SK-N-SH treated with all-trans-retinoic acid at 6 μM for 48 hours (cell line): ENCODE measurements at places on chromosomes 6 and 20.

DNA sequence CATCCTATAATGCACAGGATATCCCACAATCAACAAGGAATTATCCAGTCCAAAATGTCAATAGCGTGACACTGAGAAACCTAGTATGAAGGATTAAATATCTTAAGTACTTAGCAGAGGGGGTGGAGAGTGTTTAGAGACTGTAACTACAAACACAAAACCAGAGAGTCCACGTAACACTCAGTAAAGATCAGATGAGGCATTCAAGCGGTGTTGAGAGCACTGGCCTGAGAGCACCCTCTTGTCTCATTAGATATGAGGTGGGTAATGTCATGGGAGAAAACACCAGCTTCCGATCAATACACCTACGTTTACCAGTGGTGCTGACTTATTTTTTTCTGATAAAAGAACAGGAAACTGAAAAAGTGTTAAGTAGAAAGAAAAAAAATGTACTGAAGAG is 2.3 kb downstream of the FAM184A start:
- no peak for ATAC-seq

GRCh38 chr6:166596776-166597507 is 10.5 kb upstream of the RAMACL start:
- no peak for ATAC-seq

DNA sequence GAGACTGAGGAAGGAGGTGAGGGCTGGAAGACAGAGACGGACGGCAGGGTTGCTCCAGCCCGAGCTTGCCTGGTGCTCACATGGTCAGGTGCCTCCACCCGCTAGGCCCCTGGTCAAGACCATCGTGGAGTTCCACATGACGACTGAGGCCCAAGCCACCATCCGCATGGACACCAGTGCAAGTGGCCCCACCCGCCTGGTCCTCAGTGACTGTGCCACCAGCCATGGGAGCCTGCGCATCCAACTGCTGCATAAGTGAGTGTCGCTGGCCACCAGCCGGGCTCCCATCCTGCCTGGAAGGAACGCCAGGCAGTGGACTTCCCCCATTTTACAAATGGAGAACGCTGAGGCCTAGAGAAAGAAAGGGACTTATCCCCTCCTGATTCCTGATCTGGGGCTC is 7.8 kb downstream of the BPIFB1 start:
- ATAC-seq: no peak

DNA sequence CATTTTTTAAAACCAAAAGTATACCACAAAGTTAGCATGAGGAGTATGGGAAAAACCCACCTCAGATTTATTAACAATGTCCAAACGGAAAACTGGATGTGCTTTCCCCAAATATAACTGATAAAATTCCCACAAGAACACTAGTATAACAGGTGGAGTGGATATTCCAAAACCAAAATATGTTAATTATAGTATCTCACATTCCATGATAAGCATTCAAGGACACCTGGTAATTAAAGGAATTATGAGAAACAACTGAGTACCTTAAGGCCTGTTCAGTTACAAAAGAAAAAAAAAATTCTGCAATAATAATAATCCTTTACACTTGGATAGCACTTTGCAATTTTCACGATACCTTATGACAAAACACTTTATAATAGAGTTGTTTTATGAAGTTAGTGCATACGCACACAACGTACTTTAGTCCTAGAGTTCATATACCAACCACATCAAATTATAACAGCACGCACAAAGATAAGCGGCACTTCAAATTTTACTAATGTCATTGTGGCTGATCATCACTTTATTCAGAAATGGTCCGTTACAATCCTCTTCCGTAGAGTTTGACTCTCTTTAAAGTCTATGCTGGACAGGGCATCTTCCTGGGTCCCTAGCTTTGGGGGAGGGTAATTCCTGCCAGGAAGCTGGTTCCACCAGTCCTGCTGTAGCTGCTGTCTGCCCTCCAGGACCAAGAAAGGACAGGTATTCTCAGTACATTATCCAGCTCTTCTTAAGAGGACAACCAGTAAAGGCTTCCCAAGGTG is 1.7 kb downstream of the CDK19 start:
- ATAC-seq: no peak

- ATAC-seq: no peak
Observed at GRCh38 chr20:20321134-20321533, 46.8 kb upstream of the INSM1 start.

GRCh38 chr6:134517145-134517658 is 199.3 kb upstream of the SGK1 start:
- peak; percentile 96 for ATAC-seq
